Activated B cell treated with CpG ODN at 0.5 μM for 24 hours (primary cell): ENCODE measurements at places on chromosomes 12 and 14.

GRCh38 chr14:76236172-76237130, 84.7 kb downstream of the GPATCH2L start:
- no peak for DNase-seq

GRCh38 chr12:20128928-20129327, 239.4 kb upstream of the PDE3A start:
- no peak for DNase-seq

- no peak for DNase-seq
These were observed 21.6 kb upstream of the STAC3 start for GRCh38 chr12:57272337-57273151.

DNA sequence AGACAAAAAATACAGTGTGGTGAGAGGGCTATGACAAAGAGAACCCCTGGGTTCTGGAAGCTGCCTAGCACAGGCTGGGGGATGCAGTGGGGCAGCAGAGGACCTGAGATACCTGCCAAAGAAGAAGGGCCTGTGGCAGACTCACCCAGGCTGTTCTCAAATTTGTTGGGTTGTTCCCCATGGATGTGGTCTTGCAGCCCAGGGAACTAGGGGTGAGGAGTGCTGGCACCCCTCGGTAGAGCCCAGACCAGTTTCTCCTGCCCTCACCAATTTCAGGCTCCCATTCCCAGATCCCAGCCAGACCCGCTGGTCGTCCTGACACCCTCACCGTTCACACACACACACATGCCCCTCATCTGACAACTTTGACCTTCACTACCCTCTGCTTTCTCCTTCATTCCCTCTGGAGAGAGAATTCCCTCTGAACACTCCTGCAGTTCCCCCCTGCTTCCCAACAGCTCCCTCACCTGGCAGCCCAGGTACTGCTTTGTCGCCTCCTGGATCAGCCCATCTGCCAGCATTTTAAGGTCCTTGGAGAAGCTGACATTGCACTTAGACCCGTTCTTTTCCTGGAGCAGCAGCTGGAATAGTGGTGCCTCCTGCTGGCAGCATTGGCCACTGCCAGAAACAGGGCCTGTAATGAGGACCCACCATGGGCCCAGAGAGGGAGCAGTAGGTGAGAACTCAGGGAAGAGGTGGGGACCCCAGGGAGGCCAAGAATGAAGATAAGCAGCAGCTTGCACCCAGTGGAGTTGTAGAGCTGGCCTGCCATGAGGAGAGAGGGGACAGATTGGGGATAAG, 5.9 kb upstream of the GDF11 start:
- DNase-seq = no peak

GRCh38 chr12:113591480-113591974, 119.9 kb upstream of the LHX5 start:
- no peak for DNase-seq

- no peak for DNase-seq
These were observed 132.1 kb downstream of the DICER1 start for GRCh38 chr14:95025218-95025617.

- DNase-seq = no peak
These were observed 850.3 kb upstream of the FOXG1 start for GRCh38 chr14:27916326-27916725.

DNA sequence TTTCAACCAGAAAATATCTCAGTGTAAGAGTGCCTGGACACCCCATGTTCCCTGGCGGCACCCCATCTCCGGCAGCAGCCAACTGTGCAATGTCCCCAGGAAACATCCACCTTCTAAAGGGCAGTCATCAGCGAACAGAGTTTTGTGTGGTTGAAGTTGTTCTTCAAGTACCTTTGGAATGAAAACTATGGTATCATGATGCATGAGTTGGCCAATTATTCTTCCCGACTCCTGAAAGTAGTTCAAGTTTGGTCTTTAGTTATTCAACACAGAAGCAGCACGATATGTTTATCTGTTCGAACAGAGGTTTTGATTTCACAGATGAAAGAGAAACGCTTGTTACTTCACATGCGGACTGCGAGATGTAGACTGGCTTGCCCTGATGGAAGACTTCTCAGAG, 21.1 kb upstream of the TTC7B start:
- DNase-seq = no peak

GRCh38 chr12:5581616-5582015, 149.7 kb downstream of the NTF3 start:
- no peak for DNase-seq

GRCh38 chr14:70716958-70717357, 75.2 kb downstream of the TTC9 start:
- no peak for DNase-seq

- DNase-seq = no peak
These were observed 289.1 kb downstream of the CACNA1C start for GRCh38 chr12:2341871-2342270.

DNA sequence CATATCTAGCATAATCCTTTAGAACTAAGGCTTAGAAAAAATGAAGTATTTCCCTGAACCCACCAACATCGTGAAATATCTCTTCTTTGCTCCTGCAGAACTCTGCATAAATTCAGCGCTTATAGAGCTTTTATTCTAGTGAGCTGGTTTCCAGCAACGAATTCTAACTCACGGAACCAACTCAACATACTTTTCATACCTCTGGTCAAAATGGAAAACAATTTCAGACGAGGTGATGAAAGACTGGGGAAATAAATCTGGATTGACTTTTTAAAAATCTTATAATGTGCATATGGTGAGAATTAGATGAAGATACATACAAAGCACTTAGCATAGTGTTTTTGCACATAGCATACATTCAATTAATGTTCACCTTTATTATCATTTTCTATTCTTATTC, 62.6 kb upstream of the BBS10 start:
- no peak for DNase-seq

DNA sequence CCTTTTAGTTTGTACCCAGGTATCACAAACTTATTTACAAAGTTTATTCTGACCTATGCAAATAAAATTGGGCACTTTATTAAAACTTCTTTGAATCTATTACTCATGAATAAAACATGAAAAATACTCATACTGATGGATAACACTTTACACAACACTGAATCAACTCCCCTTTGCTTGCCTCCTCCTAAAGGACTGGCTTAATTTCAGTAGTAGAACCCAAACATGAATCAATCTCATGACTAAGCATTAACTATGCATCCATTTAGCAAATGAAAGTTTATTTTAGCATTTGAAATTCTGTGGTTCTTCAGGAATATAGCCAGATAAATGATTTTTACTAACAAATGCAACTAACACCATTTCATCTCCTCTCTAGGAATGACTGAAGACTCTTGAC, 32.4 kb downstream of the DENND5B start:
- no peak for DNase-seq

DNA sequence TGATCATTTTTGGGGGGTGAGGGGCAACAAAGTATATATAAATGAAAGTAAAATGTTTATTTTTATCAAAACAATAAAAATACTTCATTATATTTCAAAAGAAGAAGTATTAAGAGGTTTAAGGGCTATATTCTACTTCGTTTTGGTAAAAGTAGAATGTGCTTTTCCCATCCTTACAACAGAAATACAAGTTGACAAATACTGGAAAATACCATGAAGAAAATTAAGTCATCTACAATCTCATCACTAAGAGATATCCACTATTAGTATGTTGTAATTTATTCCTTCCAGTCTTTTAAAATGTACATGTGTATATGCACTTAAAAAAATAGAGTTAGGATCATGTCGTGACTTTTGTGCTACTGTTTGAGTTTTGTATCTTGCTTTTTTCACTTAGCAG, 92.8 kb downstream of the PCNX1 start:
- DNase-seq = no peak

DNA sequence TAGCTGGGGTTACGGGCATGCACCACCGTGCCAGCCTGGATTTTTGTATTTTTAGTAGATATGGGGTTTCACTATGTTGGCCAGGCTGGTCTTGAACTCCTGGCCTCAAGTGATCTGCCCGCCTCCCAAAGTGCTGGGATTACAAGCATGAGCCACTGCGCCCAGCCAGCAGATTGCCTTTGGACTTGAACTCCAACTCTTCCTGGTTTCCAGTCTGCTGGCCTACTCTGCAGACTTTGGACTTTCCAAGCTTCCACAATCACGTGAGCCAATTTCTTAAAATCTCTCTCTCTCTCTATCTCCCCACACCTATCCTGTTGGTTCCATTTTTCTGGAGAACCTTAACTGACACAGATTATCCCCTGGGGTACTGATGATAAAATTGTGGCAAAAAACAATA, 55.0 kb downstream of the EMP1 start:
- DNase-seq = no peak

GRCh38 chr14:70999117-70999516, 91.9 kb downstream of the PCNX1 start:
- DNase-seq = no peak
